Cortex of kidney (tissue), 1 donor: ENCODE measurements at places on chromosomes 11 and 22.

- no peak for DNase-seq
Measured at GRCh38 chr11:79449040-79449439, 8.2 kb upstream of the TENM4 start.

GRCh38 chr11:104408630-104409029 is 244.7 kb upstream of the PDGFD start:
- DNase-seq: no peak

GRCh38 chr22:44142421-44143104 is 38.2 kb upstream of the PARVG start:
- DNase-seq: no peak

DNA sequence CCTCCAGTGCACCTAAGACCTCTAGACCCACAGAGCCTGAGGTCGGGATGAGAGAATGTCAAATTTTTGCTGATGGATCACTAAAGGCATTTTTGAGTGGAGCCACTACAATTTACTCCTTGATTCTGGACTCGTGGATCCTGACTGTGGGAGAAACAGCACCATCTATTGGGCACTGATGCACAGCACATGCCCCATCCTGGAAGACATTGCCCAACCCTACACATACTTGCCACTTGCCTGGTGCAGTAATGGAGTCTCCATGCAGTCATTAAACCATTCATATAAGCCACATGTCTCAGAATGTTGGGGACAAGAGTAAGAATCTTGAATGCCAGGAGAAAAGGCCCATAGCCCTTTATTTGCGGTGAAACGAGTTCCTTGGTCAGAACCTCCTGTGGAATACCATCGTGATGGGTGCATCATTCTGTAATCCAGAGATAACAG is 103.9 kb downstream of the GGTLC2 start:
- DNase-seq: no peak

DNA sequence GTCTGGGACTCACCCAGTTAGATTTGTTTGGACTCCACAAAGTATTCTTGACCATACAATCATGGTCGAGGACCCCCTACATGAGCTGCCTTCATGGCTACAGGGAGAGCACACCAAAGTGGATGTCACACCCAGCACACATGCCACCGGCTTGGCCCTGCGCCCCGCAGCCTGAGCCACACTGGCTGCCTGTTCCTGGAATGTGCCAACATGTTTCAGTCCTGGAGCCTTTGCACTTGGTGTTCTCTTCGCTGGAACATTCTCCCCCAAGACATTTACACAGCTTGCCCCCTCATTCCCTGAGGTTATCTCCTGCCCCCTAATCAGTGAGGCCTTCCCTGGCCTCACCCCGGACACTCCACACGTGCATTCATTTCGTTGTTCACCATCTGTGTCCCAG is 46.0 kb downstream of the PPARA start:
- DNase-seq: no peak

- no peak for DNase-seq
Measured at GRCh38 chr11:68977781-68978625, 2.8 kb downstream of the MRGPRD start.

GRCh38 chr22:46106279-46107022 is 43.9 kb upstream of the PPARA start:
- DNase-seq: no peak

DNA sequence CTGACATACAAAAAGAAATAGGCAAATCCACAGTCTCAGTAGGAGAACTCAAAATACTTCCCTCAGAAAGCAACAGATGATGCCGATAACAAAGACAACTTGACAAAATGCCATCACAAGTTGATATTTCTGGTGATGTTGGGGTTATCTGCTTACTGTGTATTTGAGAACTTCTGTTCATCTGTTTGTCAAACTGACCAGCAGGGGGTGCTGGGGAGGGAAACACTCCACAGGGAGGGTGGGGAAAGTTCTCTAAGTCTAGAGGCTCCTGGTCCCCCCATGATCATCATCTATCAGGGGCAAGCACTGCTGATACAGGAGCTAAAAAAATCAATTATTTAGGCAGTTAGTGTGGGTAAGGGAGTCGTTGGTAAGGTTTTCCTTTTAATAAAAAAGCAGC is 19.2 kb downstream of the GLYATL1 start:
- DNase-seq: no peak

- no peak for DNase-seq
Measured at GRCh38 chr22:31857247-31857646, 87.1 kb upstream of the YWHAH start.

- no peak for DNase-seq
Measured at GRCh38 chr11:19777039-19777376, 64.4 kb downstream of the NAV2 start.

DNA sequence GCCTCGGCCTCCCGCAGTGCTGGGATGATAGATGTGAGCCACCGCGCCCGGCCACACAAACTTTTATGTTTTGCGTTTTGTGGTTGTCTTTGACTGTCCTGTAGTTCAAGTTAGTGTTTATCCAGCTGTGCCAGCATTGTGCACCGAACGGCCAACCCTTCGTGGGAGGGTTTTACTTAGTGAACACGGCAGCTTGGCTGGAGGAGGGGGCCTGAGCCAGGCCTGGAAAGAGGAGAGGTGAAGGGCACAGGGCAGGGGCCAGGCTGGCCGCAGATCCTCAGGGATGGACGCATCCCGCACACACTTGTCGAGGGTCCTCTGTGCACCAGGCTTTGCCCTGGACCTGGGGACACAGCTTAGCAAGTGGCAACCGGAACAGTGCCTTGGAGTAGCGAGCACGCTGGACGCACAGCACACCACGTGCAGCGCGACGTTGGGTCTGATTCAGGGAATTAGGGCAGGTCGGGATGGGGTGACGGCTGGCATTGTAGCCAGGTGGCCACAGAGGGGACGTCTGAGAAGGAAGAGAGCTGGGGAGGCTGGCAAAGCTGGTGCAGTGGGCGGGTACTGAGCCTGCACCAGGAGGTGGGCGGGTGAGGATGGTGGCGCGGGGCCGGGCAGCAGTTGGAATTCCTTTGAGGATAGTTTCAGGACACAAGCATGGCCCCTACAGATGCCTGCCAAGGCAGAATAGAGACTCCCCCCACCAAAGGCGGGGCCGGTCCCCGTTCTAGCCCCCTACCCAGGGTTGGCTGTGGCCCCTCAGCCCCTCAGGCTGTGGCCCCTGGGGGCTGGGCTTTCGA is 13.4 kb downstream of the EPS8L2 start:
- DNase-seq: no peak

GRCh38 chr22:27512283-27512761 is 289.2 kb downstream of the MN1 start:
- DNase-seq: no peak

GRCh38 chr11:45085646-45086501 is 60.6 kb upstream of the PRDM11 start:
- no peak for DNase-seq

- no peak for DNase-seq
Measured at GRCh38 chr11:27166130-27166529, 125.5 kb downstream of the BBOX1 start.

DNA sequence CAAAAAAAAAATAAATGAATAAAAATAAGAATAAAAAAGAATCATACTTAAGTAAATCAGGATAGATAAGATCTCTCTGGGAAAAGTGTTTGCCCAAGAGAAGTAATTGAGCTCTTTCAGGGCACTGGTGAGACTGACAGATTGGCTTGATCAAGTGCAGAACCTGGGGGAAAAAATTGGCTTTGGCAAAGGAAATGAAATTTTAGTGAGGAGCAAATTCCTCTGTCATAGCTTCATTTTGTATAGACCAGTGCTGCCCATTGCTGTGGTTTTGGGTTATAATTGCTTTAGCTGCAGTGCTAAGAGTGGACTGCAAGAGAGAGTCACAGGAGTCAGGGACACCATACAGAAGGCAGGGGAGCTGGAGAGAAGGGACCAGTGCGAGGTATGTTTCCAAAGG is 35.7 kb downstream of the SFI1 start:
- no peak for DNase-seq

DNA sequence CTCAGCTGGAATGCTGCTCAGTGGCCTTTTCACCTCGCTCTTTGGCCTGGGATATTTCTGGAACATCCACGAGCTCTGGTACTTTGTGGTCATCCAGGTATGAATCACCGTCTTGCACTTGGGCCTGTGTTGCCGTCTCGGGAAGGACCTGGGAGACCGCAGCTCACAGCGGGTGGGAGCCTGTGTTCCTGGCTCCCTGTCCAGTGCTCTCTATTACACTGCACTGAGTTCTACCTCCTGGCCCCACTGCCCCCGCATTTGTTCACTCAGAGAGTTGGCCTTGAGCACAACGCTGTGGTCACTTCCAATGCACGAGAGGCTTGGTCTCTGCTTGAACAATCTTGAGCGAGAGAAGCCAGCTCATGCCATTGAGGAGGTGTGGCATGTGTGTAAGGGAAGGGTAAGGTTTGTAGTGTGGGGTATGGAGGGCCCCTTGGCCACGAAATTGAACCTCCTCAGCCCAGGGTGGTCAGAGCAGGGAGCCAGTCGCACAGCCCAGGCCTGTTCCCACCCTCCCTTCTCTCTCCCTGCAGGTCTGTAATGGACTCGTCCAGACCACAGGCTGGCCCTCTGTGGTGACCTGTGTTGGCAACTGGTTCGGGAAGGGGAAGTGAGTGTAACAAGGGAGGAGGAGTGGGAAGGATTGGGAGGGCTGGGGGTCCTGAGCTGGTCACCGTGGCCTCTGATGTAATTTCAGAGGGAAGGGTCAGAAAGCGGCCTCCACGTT is 16.2 kb downstream of the SLC37A2 start:
- no peak for DNase-seq

- DNase-seq: no peak
Measured at GRCh38 chr11:71281204-71281603, 28.8 kb upstream of the SHANK2 start.

GRCh38 chr11:30749268-30749667 is 163.1 kb upstream of the MPPED2 start:
- no peak for DNase-seq

- no peak for DNase-seq
Measured at GRCh38 chr11:74755395-74755995, 6.8 kb downstream of the RNF169 start.

DNA sequence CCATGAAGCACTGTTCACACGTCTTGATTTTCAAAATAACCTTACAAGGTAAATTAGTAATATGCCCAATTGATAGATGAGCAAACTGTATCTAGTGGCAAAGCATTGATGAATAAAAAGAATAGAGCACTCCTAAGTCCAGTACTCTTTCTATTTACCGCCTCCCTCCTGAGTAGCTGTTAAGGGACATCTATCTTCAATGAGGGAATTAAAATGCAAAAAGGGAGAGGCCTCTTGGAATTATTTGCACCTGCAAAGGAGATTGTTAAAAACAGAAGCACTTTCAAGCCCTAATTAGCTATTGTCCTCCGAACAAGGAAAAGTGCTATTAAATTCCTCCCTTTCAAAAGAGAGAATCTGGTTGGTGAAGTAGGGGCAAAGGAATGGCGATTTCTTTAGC is 6.8 kb upstream of the GALNT18 start:
- DNase-seq: no peak

DNA sequence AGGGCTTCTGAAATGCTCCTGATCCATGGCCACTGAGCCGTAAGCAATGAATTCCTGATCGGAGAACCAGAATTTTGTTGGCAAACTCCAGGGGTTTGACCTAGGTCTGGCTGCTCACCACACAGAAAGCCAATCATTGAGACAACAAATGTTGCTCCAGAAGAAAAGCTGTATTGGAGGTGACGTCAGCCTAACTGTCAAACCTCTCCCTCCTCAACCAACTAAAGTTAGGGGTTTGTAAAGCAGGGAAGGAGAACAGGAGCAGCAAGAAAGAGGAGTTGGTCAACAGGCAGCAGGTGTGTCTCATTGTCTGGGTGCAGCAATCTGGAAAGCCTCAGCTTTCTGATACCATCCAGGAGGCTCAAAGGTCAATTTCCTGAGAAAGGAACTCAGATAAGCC is 133.7 kb upstream of the SEZ6L start:
- DNase-seq: no peak

DNA sequence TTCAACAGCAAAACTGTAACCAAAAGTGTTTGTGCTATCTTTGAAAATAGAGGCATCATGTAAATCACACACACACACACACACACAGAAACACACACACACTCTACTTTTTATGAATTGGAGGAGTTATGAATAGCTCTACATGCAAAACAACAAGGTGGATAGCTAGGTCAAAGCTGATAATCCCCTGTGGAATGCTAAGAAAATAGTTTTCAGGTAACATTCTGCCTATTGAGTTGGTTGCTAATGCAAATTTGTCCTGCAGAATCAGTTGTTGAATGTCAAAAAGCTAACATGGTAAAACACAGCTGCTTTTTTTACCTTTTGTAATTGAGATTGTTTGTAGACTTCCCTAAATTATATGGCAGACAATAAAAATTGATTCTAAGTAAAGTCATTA is 1658.4 kb upstream of the RAG2 start:
- DNase-seq: no peak

DNA sequence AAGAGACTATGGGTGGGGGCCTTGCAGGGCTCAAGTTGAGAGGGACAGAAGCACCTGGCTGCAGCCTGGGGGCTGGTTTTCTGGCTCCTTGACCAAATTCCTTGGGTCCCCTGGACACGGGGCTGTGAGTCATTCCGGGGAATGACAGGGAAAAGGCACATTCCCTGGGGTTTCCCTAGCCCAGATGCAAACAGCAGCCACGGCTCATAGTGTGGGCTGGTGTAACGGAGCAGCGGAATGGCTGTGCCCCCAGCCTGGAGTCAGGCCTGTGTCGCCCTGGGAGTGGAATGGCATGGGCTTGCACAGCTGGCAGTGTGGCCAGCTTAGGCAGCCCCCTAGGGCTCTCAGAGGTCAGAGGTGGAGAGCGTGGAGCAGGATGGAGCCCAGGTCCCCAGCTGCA is 77.6 kb upstream of the KCNQ1OT1 start:
- DNase-seq: no peak

GRCh38 chr11:114309517-114309916 is 13.3 kb downstream of the NNMT start:
- DNase-seq: no peak

- DNase-seq: no peak
Measured at GRCh38 chr11:133896028-133896427, 50.7 kb upstream of the SPATA19 start.

- no peak for DNase-seq
Measured at GRCh38 chr22:27745809-27746208, 55.7 kb downstream of the MN1 start.

GRCh38 chr11:1873048-1873812 is 18.5 kb downstream of the PRR33 start:
- DNase-seq: no peak

DNA sequence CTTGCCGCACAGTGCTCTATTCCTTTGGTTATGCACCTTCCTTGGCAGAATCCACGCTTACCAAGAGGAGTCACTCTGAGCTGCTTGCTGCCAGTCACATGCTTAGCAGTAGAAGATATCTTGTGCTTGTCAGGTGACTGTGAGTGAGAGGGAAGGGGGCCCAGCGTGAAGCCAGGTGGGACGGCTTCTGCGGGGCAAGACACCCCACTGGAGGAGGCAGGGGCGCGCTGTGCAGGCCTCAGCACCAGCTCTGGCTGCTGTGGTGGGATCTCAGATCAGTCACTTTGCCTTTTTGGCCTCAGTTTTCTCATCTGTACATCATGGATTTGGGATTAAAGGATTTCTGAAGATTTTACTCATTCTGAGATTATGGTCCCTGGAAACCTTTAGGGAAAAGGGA is 63.9 kb upstream of the B3GAT1 start:
- no peak for DNase-seq

GRCh38 chr11:65064847-65065240 is 6.5 kb upstream of the NAALADL1 start:
- no peak for DNase-seq
